ENCODE measurements at places on chromosomes 12 and 14. TPM values are rescaled to one million over a fixed set of nuclear protein-coding genes. Genes with fewer than 3 reads are reported as not detected.

GRCh38 chr12:3003357-3003992, 44.3 kb downstream of the TEAD4 start:
- H3K27ac ChIP-seq: no peak overlapping the region
- no peak overlapping the region for H3K4me3 ChIP-seq
- no peaks in the 10 kb centered on the region for H3K36me3 ChIP-seq
- H3K27me3 ChIP-seq: no peaks in the 10 kb centered on the region

NANOG gene
- total RNA-seq: not detected

DNA sequence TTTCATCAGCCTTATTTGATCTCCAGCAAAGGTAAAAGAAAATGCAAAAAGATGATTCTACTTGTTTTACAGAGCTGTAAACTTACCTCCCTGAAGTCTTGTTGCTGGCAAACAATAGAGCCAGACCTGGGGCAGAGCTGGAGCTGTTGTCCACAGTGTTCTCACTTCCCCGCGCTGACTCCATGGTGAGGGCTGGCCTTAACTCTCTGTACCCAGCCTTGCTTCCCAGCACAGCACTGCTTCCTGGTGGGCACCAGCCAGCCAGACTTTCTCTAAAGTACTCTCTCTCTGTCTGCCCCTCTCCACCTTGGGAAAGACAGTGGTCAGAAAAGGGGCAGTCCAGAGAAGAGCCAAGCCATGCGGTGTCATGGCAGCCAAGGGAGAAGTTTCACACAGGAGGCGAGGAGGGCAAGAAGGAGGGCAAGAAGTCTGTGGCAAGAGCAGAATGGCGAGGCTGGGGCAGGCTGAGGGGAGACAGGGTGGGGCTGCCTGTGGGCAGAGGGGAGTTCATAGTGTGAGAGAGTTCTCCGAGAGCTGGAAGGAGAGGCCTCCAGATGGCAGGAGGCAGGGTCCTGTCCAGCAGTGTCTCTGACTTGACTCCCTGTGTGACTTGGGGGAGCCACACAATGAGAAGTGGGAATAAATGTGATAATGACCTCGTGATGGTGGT, 9.3 kb downstream of the EVL start:
- peak overlapping the region; percentile 90 for H3K27ac ChIP-seq
- peak overlapping the region; percentile 63 for H3K4me3 ChIP-seq

DNA sequence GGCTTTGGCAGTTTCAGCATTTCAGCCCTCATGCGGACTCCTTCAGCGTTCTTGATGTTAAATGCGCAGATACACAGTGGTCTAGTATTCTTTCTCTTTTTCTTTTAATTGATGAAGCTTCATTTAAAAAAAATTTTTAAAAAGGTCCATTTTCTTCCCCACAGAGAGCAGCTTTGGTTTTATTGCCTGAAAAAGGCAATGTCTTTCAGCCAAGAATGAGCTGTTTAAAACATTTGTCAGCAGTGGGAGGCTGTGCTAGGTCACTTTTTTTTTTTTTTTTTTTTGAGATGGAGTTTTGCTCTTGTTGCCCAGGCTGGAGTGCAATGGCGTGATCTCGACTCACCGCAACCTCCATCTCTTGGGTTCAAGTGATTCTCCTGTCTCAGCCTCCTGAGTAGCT, 13.5 kb downstream of the KMT5A start:
- no peaks in the 10 kb centered on the region for H3K27me3 ChIP-seq
- no peak overlapping the region for H3K4me3 ChIP-seq
- H3K36me3 ChIP-seq: peaks cover 57% of the 10 kb centered on the region

MAGOHB gene
- 38.4 TPM for total RNA-seq

DNA sequence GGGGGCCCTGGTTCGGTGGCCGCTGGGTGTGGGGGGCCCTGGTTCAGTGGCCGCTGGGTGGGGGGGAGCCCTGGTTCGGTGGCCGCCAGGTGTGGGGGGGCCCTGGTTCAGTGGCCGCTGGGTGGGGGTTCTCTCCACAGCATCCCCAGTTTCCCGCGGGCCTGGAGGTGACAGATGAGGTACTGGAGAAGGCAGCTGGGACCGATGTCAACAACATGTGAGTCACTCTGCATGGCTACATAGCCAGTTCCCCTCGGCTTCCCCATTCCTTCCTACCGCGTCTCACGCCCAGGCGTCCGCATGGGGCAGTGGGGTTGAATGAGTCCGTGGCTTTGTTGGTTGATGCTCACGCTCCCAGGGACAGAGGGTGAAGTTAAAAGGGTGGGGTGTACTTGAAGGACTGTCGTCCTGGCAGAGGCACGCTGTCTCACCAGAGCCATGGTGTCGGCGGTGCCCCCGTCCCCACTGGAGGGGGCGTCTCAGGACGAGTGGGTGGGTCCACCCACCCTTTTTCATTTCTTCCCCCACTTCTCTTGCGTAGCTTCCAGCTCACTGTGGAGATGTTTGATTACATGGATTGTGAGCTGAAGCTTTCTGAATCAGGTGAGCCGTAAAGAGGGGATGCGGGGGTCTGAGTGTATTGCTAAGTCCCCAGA, 15.6 kb downstream of the HIP1R start:
- no peak overlapping the region for H3K4me3 ChIP-seq
- H3K4me1 ChIP-seq: no peaks in the 10 kb centered on the region
- DNase-seq: no peak
- H3K27me3 ChIP-seq: no peaks in the 10 kb centered on the region
- H3K36me3 ChIP-seq: no peaks in the 10 kb centered on the region
- no peak overlapping the region for H3K27ac ChIP-seq

CLEC12A gene
- 0.65 TPM for total RNA-seq

GRCh38 chr12:73892201-73892600, 645.4 kb upstream of the ATXN7L3B start:
- no peak overlapping the region for H3K27ac ChIP-seq
- H3K4me3 ChIP-seq: no peak overlapping the region
- no peaks in the 10 kb centered on the region for H3K36me3 ChIP-seq

DNA sequence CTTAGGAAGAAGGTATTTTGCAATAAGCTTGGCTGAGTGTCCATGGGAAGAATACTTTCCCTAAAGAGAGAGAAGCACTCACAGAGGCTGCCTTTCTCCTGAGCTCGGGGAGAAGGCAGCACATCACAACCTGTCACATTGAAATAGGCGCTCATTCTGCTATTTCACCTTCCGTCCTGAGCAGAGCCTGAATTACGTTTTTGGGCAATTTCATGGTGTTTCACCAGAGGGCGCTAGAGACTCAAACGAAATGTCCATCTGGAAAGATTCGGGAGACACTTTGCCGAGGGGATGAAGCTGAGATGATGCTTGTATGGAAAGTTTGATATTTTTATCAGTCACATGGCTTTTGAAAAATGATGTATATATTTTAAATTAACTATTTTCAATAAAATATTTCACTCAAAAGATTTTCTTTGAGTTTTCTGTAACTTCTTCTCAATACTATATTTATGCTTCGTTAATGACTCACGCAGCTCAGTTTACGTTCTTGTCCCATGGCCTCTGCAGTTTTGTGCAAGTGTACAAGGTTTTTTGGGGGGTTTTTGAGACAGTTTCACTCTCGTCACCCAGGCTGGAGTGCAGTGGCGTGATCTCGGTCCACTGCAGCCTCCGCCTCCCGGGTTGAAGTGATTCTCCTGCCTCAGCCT, 17.4 kb upstream of the B4GALNT3 start:
- no peak overlapping the region for H3K4me3 ChIP-seq
- peaks cover 2% of the 10 kb centered on the region for H3K27me3 ChIP-seq
- peak; percentile 41 for DNase-seq
- H3K36me3 ChIP-seq: peaks cover 8% of the 10 kb centered on the region

DNA sequence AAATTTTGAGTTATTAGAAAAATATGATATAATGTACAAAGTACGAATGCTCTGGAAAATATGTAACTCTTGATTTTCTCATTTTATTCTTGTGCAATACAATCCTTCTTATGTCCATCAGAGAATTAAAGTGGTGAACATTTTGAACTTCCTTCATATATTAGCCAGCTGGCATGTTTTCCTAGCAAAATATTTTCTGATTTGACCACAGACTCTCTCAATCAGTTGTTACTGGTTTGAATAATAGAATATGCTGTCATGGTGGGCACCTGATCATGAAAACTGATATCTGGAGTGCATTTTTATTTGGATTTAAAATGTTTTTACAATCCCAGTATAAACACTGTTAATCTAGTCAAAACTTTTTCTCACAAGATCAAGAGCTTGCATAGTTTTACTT, 24.2 kb downstream of the PARPBP start:
- H3K36me3 ChIP-seq: peaks cover 60% of the 10 kb centered on the region
- DNase-seq: no peak
- H3K4me3 ChIP-seq: no peak overlapping the region
- H3K27me3 ChIP-seq: no peaks in the 10 kb centered on the region

DNA sequence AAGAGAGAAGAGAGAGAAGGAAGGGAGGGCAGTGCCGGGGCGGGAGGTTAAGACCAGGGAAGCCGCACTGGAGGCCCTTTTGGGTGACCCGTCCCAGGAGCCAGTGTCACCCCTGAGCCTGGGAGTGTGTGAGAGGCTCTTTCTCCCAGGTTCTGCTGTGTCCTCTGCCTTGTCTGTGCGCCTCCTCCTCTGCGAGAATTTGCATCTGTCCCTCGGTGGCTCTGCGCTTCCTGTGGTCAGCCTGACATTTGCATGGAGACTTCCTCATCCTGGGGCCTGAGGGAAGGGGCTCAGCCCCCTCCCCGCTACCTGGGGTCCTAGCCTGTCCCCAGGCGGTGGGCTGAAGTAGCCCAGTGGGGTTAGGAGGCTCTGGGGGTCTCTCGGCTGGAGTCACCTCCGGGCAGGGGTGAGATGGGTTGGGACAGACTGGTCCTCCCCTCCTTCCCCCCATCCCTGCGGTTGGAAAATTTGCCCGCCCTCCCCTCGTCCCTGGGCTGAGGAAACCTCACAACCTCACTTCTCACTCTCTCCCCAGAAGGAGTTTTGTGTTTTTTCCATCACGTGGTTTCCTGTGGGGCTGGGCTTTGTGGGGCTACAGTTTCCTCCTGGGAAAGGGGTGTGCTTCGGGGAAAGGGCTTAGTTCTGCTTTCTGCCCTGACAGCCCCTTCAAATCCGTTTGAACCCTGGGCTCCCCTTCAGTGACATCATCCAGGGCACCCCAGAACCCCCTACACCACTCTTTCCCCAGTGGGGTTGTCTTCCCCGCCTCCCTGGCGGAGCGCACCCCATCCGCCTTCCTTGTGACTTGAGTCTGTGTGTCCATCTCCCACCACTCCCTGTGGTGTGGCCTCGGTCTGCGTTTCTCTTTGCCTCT, 2.5 kb downstream of the PTPN6 start:
- peaks cover 81% of the 10 kb centered on the region for H3K4me1 ChIP-seq
- peak overlapping the region; percentile 94 for H3K4me3 ChIP-seq
- peak; percentile 84 for DNase-seq
- H3K36me3 ChIP-seq: peaks cover 72% of the 10 kb centered on the region

VIPAS39 gene
- total RNA-seq: 20.6 TPM
